ENCODE measurements at places on chromosomes 7 and 10. TPM values are rescaled to one million over a fixed set of nuclear protein-coding genes. Genes with fewer than 3 reads are reported as not detected.

GRCh38 chr7:31432836-31433340 lies 81.0 kb upstream of the ITPRID1 start:
- DNase-seq: no peak

The RGR gene
- total RNA-seq: not detected

GRCh38 chr7:26594553-26594952 lies 269.8 kb downstream of the SKAP2 start:
- peak; percentile 71 for DNase-seq

The H2BK1 gene
- not detected for total RNA-seq

DNA sequence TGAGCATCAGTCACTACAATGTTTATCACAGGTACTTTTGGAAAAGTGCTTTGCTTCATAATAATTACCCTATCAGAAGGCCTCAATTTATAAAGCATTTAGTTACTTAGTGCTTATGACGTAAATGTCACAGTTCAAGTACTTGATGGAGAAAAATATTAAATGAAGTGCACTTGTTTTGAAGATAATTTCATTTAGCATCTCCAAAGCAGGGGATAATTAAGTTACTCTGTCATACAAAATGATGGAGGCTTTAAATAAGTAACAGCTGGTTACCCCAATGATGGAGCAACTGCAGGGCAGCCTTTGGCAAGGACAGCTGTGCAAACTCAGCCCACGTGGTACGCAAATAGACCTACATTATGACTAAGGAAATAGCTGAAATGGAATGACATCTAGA lies 768.8 kb downstream of the GRM8 start:
- no peak for DNase-seq

DNA sequence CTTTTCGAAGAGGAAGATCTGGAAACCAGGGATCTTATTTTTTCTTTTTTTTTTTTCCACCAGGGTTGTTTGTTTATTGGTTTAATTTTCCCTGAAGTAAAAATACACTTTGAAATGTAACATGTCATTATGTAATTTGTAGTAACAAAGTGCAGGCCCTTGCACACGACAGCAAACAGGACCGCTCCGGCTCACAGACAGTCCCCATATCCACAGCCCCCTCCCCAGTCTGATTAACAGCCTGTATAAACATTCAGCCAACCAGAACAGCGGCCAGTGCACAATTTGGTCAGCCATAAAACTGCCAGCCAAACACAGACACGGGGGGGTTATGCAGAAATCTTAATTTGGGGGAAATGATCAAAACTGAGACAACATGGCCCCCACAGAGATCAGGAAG lies 431.6 kb upstream of the NPVF start:
- no peak for DNase-seq

The JCAD gene
- 23.5 TPM for total RNA-seq

The CUBN gene
- total RNA-seq: 0.34 TPM

- no peak for DNase-seq
Measured at GRCh38 chr7:152312316-152312715, 123.5 kb downstream of the KMT2C start.

- no peak for DNase-seq
Measured at GRCh38 chr7:101166648-101166908, 1.2 kb upstream of the VGF start.

The ADAM22 gene
- 0.61 TPM for total RNA-seq

DNA sequence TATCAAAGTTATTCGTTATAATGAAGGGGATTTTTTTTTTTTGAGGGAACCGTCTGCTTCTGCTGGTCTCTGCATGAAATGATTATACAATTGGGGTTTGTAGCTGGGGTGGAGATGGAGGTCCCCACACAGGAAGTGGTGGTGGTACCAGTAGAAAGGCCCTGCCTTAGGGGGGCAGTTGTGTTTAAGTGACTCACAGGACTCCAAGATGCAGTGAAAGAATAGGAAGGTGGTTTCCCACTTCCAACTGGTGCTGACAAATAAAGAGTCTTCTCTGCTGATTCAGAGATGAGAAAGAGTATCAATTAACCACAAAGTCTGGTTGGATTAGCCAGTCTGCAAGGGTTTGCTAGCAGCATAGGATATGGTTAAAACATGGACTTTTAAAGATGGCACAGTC lies 376.0 kb downstream of the SORCS3 start:
- DNase-seq: peak; percentile 28

DNA sequence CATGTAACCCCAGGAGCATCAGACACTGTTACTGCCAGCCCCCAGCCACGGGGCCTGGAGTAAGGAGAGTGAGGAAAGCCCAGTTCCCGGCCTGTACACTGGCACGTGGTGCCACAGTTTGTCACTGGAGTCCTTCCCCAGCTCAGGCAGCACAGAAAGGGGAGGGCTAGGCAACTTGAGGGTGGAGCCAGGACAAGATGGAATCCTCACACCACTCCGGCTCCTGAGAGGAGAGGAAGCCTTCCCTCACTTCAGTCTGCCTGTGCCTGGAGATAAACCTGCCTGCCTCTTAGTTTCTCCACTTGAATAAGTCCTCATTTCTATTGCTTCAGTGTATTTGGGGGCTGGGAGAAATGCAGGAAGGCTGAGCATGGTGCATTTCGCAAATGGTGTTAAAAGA lies 176.0 kb downstream of the KIAA1217 start:
- no peak for DNase-seq

DNA sequence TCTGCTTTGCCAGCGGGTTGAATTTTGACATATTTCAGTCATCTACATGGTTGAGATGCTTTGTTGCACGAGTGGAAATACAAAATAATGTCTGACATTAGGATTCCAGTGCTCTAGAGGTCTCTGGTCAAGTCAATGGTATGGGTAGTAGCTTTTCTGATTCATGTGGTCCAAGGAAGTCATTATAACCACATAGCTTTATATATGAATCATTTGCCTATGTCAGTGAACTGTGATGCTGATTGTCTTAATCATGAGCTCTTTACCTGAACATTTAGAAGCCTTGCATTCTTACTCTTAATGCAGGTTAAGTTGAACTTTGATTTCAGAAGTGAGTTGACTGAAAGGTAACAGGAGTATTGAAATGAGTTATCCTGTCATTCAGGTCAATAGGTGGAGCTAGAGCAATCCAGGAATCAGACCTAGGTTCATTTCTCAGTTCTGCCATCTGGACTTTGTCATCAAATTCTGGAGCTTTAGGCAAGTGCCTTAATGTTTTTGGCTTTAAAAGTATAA lies 3.3 kb downstream of the MAPK8 start:
- peak; percentile 69 for DNase-seq

The TMEM236 gene
- 0.14 TPM for total RNA-seq

GRCh38 chr10:97468162-97468561 lies 22.2 kb downstream of the ZDHHC16 start:
- DNase-seq: no peak

The LLCFC1 gene
- not detected for total RNA-seq

- DNase-seq: peak; percentile 27
Measured at GRCh38 chr7:29988424-29989256, 961 bp downstream of the SCRN1 start.

DNA sequence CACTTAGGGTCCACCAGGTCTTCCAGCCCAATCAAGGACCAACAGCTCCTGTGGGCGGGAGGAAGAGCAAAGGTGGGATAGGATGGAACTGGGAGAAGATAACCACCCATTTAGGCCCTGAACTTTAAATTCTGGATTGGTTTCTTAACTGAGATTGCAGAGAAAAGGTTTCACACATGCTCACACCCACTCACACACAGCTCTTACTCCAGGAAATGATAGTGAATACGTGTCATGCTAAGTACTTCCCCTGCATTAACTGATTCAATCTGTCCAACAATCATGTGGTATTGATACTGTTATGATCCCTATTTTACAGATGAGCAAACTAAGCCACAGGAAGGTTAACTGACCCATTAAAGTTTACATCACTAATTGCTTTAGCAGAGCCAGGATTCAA lies 4.6 kb upstream of the CYP3A4 start:
- no peak for DNase-seq

The IDE gene
- 31.1 TPM for total RNA-seq

DNA sequence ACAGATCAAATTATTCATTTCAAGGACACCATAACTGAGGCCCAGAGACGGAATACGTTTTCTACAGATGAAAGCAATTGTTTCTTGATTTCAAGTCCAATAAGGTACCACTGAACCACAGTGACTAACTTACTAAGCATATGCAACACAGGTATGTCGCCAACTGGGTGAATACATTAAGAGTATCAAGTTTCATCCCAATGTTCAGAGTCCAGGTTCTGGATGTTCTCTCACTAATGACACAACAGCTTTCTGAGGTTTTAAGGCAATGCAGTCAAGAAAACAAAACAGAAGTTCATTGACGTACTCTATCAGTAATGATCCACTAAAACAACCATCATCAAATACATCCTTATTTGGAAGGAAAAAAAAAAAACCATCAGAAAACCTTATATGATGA lies 35.8 kb downstream of the NSUN6 start:
- DNase-seq: no peak

DNA sequence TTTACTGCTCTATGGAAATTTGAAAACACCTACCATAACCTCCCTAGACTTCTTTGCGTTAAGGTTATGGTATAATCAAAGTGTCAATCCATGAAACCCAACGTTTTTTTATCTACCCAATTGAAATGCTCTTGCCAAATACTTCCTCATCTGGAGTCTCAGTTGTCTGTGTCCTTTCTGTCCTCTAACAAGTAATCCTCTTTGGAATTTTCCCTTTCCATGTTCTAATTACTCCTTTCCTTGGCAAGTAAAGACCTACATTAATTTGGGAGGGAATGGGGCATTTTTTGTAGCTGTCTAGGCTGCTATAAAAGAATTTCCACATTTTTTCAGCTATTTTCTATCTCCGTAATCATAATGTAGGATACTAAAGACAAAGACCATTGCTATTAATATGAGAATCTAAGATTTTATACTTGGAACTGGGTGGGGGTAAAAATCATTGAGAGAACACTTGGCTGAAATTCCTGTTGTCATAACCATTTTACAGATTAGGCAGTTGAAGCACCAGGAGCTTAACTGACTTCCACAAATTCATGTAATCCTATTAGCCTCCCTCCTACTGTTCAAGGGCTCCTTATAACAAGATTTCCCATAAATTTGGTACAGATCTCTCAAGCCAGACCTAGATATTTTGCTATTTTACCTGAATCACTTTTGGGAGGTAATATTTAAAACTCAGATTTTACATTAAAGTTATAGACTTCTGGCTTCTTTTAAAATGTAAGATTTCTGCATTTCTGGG lies 1307.6 kb downstream of the XPNPEP1 start:
- no peak for DNase-seq

The PALD1 gene
- 1.6 TPM for total RNA-seq

The KCND2 gene
- not detected for total RNA-seq

Measured in Caki2 (cell line).